ENCODE measurements at places on chromosomes 13 and 19.

GRCh38 chr19:57807541-57807940 lies 7.2 kb downstream of the ZNF552 start:
- no peak for DNase-seq

DNA sequence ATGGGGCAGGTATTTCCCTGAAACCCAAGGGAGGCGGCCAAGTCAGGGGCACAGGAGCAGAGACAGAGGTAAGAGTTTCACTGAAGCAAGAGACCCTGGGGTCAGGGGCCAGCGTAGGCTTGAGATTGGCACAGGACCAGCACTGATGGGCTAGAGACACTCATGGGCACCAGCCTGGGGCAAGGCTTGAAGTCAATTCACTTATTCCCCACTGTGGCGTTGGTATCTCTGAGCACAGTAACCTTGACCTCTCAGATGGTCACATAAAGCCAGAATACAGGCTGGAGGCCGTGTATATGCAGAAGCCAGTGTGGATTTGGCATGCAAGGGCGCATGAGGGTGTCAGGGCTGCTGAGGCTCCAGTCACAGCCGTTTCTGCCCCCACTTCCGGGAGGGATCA lies 173.5 kb upstream of the GPR12 start:
- no peak for DNase-seq

GRCh38 chr13:110490009-110490770 lies 71.3 kb downstream of the RAB20 start:
- no peak for DNase-seq

DNA sequence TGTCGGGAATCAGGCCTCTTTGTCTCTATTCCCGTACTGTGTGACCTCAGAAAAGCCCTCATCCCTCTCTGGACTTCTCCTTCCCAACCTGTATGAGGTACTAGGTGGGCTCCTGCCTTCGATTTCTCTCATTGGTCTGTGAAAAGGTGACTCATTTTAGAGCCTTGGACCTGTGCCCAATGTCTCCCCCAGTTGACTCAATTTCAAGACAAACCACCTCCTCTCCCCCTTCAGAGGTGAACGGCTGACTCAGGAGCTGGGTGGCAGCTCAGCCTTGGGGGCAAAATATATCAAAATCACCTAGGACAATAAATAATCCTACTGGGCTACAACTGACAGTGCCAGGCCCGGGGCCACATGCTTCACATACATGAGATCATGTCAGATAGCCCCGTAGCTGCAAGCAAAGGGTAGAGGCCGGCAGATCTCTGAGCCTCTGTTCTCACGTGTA lies 630 bp downstream of the COQ8B start:
- no peak for DNase-seq

DNA sequence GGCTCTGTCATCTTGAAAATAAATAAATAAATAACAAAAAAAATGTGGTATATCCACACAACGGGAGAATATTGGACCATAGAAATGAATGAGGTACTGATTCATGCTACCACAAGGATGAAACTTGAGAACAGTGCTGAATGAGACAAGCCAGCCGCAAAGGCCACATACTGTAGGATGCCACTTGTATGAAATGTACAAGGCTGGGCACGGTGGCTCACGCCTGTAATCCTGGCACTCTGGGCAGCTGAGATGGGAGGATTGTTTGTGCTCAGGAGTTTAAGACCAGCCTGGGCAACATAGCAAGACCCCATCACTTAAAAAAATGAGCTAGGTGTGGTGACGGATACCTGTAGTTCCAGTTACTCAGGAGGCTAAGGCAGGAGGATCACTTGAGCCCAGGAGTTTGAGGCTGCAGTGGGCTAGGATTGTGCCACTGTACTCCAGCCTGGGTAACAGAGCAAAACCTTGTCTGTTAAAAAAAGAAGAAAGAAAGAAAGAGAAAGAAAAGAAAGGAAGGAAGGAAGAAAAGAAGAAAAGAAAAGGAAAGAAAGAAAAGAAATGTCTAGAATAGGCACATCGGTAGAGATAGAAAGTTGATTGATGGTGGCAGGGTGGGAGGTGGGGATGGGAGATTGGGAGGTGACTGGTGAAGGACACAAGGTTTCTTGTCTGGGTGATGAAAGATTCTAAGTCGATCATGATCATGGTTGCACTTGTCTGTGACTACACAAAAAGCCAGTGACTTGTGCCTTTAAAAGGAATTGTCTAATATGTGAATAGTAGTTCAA lies 20.3 kb downstream of the HPN start:
- DNase-seq, result no peak

- no peak for DNase-seq
These were observed 5.0 kb upstream of the MTMR6 start for GRCh38 chr13:25292301-25292700.

DNA sequence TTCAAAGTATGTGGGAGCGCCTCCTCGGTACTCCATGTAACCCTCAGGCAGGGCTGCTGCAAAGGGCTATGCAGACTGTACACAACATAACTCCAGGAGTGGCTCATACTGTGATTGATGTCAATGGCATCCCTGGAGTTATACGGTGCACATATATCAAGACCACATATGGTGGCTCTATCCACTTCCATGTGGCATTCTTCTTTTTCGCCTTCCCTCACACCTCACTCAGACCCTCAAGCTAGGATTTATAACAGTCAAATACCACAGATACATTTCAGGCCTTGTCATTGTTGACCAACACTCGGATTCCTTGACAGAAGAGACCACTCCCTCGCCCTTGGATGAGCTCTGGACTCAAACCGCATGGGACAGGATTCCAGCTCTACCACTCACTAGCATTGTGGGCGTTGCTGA lies 11.3 kb upstream of the UBL3 start:
- no peak for DNase-seq

- no peak for DNase-seq
These were observed 23.2 kb downstream of the TSKS start for GRCh38 chr19:49739933-49740332.

- DNase-seq, result no peak
These were observed 3.7 kb downstream of the ANGPTL8 start for GRCh38 chr19:11242864-11243797.

Measured in Panc1 (cell line).